ENCODE measurements at places on chromosomes 1 and 21.

GRCh38 chr1:47440599-47441081, 2.8 kb downstream of the FOXD2 start:
- no peak for DNase-seq

GRCh38 chr1:109632671-109633346, 13.2 kb downstream of the AMPD2 start:
- no peak for DNase-seq

GRCh38 chr1:66598670-66599069, 64.7 kb downstream of the SGIP1 start:
- DNase-seq: no peak

DNA sequence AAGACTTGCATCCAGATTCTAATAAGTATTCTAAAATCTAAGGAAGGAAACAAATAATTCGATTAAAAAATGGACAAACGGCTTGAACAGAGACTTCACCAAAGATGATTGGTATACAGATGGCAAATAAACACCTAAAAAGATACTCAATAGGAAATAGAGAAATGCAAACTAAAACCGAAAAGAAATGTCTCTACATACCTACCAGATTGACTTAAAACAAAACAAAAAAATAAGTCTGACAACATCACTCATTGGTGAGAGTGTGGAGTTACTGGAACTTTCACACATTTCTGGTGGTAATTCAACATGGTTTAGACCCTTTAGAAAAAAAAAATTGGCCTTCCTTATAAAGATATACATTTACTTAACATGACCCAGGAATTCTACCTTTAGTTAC, 869.8 kb downstream of the TTLL7 start:
- no peak for DNase-seq

- no peak for DNase-seq
Measured at GRCh38 chr1:22710701-22711049, at the start of gene EPHB2. Gene EPHB2, plus strand, starts transcription at chr1:22710839. Its CDS starts 144 bp downstream, at chr1:22710983.

DNA sequence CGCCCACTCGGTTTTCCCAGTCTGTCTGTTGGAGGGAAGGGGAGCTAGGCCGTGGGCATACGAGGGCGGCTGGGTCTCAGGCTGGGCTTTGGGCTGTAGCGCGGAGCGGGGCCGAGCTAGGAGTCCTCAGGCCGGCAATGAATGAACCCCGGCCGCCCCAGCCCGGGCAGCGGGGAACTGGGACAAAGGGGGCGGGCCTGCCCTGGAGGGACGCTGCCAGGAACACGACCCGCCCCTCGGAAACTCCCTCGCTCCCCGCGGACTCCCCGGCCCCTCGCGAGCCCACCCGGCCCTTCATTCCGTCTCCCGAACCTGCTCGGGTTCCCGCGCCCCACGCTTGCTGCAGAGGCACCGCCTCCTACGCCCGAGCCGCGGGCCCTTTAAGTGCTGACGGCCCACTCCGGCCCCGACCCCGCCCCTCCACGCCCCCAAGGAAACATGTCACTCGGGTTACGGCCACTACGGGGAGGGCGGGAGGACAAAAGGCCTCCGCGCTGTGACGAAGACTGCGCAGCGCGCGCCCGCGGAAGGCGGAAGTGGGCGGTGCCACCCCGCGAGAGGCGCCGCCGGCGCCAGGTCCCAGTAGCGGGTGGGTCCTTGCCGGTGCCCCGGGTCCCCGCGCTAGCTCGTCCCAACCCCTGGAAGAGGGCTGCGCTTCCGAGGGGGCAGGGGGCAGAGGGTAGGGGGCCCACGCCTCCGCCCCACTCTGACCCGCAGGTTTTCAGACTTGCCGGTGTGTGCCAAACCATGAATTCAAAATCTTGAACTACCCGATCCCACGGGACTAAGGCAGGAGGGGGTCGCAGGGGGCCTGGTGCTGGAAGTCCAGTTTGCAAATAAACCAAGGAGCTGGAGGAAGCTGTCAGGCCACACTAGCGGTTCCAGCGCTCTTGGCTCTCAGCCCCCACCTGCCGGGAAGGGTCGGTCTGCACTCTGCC, at the start of gene GALE:
TSS of gene GALE (minus strand) at position 355 of the 938 bp plus-strand sequence. CDS start 1,747 bp downstream, outside the sequence.
- DNase-seq: peak; percentile 95

GRCh38 chr1:209900734-209901133, 37.3 kb upstream of the SYT14 start:
- DNase-seq: no peak

- peak; percentile 31 for DNase-seq
Measured at GRCh38 chr1:115089420-115090185, at the start of gene TSPAN2. Gene TSPAN2, minus strand, starts transcription at chr1:115089503. Its CDS starts 71 bp downstream, at chr1:115089432.

- no peak for DNase-seq
Measured at GRCh38 chr1:13628711-13629110, 45.1 kb downstream of the PDPN start.

GRCh38 chr1:109909561-109909960, 1.1 kb upstream of the CSF1 start:
- no peak for DNase-seq

- no peak for DNase-seq
Measured at GRCh38 chr1:93207211-93207610, 26.7 kb downstream of the CCDC18 start.

GRCh38 chr1:115658646-115659045, 16.9 kb downstream of the VANGL1 start:
- no peak for DNase-seq

DNA sequence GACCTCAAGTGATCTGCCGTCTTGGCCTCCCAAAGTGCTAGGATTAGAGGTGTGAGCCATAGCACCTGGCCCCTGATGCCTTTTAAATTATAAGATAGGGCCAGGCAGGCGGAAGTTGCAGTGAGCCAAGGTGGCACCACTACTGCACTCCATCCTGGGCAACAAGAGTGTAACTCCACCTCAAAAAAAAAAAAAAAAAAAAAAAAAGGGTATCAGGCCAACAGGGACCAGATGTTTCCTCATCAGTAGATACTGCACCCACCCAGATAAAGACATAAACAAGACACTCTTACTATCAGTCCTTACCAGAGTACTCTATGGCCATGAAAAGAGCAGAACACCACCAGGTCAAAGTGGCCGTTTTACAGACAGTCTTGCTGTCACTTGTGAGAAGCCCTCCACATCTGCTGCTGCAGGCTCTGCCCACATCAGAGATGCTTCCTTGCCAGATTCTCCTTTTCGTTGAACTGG, 3.3 kb downstream of the C21orf58 start:
- DNase-seq: no peak

- DNase-seq: no peak
Measured at GRCh38 chr1:234500269-234500668, 21.3 kb upstream of the TARBP1 start.

DNA sequence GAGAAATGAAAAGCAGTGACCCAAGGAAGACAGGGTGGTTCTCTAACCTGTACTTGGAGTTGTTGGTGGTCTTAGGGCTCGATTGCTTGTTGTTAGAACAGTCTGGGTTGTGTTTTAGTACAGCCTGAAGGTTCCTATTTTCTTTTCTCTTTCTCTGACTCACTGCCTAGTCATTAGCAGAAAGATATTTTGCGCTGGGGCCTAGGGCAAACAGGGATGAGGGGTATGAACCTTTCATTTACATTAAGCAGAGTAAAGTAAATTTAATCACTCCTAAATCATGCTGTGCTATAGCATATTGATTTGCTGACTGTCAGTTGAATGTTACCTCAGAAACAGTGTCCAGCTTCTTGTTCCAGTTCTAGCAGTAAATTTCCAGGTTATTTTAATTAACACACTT, 197.2 kb downstream of the RWDD3 start:
- no peak for DNase-seq
